Left lobe of liver (tissue), 2 donors: ENCODE measurements at places on chromosomes 3 and 15.
A peak's percentile ranks its signal among the peaks of the same experiment; 100 is the strongest.

DNA sequence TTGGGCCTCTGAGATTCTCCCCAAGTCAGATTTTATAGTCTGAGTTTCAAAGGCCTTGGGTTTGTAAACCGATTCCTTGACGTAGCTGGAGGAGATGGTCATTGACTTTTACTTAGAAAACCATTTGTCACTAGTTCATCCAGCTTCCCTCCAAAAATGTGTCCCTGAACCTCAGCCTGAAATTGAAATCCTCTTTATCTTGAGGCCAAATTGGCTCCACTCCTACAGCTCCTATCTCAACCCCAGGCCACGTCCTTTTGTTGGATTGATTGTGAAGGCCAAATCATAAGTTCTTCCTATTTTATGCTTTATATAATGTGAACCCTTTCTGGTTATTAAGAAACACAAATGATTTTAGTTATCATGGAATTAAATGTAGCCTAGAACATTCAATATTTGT, 193.9 kb upstream of the SUCLG2 start:
- peak; percentile 47 for DNase-seq

GRCh38 chr3:195601382-195601781, 17.6 kb upstream of the APOD start:
- DNase-seq = no peak

- DNase-seq = no peak
These were observed 3.3 kb upstream of the DCP1A start for GRCh38 chr3:53350652-53351051.

DNA sequence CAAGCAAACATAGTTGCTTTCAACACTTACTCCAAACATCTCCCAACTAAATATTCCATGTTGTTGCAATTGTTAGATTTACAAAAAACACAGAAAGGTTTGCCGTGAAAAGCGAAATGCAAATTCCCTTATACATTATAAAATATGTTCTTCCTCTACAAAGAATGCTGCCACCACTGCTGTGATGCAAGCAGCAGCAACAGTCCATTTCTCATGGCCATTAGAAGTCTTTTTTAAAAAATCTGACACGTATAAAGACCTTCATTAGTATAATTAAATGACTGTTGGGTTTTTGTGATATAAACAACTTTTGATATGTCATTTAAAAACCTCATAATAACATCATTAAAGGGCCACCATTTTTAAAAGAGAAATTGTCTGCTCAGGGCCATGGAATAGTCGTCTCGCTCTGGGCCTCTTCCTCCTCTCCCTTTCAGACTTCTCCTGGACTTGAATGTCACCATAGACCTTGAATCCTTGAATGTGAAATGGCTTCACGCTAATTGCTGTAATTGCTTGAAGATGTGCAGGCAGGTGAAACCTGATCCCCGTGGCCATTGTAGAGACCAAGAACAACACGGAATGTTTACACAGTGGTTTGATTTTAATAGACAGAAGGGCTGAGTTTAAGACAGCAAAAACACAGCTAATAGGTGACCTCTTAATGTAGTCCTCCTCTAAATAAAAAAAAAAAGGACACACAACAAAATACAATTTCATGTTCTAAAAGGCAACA, 450.4 kb downstream of the FOXP1 start:
- DNase-seq = peak; percentile 58

- no peak for DNase-seq
These were observed 27.0 kb downstream of the MB21D2 start for GRCh38 chr3:192890347-192891335.

DNA sequence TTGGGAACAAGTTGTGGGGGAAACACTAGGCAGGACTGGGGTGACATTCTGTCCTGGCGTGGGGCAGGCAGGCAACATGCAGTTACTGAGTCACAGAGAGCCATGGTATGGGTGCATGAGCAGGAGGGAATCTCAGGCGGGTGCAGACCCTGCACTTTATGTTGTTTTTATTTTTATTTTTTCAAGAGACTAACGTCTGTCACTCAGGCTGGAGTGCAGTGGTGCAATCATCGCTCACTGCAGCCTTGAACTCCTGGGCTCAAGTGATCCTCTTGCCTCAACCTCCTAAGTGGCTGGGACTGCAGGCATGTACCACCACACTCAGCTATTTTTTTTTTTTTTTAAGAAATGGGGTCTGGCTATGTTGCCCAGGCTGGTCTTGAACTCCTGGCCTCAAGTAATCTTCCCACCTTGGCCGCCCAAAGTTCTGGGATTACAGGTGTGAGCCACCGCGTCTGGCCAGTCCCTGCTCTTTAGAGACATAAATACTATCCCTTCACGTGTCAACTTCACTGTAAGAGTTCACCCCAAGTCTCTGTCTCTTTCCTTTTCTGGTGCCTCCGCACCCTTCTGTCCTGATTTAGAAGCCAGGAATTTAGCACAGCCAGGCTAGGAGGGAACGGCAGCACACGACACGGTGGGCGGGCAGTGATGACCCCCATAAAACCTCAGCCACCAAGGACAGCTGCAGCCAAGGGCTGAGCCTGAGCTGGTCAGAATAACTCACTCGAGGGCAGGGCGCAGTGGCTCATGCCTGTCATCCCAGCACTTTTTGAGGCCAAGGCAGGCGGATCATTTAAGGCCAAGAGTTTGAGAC, 72.8 kb upstream of the IQSEC1 start:
- no peak for DNase-seq

- DNase-seq = no peak
These were observed 44.7 kb upstream of the PLCL2 start for GRCh38 chr3:16840101-16840424.

DNA sequence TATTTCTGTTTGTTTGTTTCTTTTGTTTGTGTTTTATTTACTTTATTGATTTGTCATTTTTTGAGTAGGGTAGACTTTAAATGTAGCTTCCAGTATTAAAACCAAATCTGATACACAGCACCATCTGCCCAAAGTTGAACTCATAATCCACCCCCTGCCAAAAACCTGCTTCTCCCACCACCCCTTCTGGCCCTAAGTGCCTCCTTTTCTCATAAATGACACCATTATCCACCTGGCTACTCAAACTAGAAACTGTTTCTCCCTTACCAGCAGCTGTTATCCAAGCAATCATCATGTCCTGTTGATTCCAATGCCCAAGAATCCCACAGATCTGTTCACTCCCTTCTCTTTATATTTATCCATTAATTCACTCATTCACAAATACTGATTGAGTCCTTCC, 21.8 kb upstream of the PTX3 start:
- no peak for DNase-seq

GRCh38 chr3:178446059-178446458, 90.2 kb upstream of the KCNMB2 start:
- no peak for DNase-seq

GRCh38 chr3:86152620-86153019, 838.3 kb downstream of the VGLL3 start:
- DNase-seq = no peak

DNA sequence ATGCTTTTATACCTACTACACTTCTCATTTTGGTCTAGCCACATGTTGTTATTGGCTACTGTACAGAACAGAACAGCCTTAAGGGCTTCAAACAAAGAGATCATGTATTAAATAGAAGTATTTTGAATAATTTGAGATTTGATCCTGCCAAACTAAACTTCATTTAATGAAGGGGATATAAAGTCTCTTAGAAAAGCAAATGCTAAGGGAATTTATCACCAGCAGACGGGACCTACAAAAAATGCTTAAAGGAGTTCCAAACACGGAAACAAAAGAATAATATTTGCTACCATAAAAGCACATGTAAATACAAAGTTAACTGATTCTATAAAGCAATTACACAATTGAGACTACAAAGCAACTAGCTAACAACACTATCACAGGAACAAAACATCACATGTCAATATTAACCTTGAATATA, 23.6 kb upstream of the FMN1 start:
- no peak for DNase-seq

- DNase-seq = no peak
These were observed 66.7 kb upstream of the TNIK start for GRCh38 chr3:171526869-171527268.

GRCh38 chr3:188240189-188240981, 86.4 kb downstream of the LPP start:
- no peak for DNase-seq
